ENCODE measurements at places on chromosomes 11 and 22.

- DNase-seq, result no peak
These were observed 10.1 kb downstream of the XKR3 start for GRCh38 chr22:16815073-16815472.

DNA sequence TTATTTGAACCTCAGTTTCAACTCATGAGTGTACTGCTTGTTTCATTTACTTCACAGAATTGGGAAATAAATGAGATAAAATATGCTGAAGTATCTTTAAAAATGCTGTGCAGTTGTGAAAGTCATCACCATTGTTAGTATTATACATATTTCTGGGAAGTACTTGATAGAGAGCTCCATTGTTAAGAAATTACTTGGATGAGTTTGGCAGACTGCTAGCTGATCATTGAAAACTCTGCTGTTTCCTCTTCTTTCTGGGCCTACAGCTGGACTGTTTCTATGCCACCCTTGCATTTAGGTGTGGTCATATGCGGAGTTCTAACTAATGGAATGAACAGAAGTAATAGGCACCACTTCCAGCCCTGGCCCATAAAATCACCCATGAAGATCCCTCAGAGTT lies 10.0 kb downstream of the SIK2 start:
- DNase-seq, result no peak

DNA sequence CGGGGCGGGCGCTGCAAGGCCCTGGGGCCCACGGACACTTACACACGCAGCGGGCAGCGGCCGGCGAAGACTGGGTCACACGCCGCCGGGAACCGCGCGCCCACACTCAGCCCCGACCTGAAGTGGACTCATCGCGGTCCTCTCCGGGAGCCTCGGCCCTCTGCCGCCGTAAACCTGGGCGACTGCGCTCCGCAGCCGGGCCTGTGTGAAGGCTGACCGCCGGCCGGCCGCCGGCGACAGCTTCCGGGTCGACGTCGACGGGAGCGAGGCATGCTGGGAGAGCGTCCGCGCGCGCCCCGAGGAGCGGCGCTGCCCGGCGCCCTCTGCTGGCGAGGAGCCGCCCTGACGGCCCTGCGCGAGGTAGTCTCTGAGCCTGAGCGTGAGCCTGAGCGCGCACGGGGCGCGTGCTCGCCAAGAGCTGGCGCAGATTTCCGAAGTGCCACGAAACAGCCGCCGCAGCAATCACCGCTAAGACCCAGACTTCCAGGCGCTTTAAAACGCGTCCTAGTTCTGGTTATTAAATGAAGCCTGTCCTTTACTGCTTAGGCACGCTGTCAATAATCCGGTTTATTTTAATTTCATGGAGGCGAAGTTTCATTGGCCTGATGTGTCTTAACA lies at the start of gene SNX19:
TSS of gene SNX19 (minus strand) at position 242 of the 618 bp plus-strand sequence. CDS start 540 bp downstream, outside the sequence.
- DNase-seq, result peak; percentile 98

GRCh38 chr11:27720277-27720830 lies 20.1 kb upstream of the BDNF start:
- DNase-seq, result peak; percentile 74

- DNase-seq, result no peak
These were observed 928.9 kb downstream of the TBC1D22A start for GRCh38 chr22:47691152-47691895.

- DNase-seq, result no peak
These were observed 481.7 kb upstream of the CHORDC1 start for GRCh38 chr11:90704510-90704909.

GRCh38 chr11:11215944-11216343 lies 137.1 kb downstream of the CSNK2A3 start:
- peak; percentile 34 for DNase-seq

All from activated CD4-positive, alpha-beta T cell treated with anti-CD3 and anti-CD28 coated beads, Interleukin-2, amount 10 ng/mL, durations not matched to agents 24 days and 14 days (primary cell).